ENCODE measurements at places on chromosomes 7 and 10.

GRCh38 chr10:117689566-117689965 lies 147.0 kb downstream of the EMX2 start:
- no peak for DNase-seq

GRCh38 chr10:129500617-129501339 lies 33.7 kb downstream of the MGMT start:
- no peak for DNase-seq

DNA sequence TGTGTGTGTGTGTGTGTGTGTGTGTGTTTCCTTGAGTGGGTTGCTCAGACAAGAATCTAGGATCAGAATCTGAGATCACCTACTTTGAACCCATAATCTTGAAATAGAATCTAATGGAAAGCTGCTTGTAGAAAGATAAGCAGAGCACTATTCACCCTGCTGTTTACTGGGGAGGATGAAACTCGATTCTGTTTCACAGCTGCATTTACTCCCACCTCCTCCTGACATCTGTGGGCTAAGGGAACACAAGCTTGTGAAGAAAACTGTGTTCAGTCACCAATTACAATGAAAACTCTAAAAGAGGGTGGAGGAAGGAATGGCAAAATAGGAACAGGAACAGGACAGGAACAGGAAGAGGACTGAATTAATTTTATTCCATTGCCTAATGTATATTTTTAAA lies 269.5 kb downstream of the TSPAN12 start:
- DNase-seq = no peak

DNA sequence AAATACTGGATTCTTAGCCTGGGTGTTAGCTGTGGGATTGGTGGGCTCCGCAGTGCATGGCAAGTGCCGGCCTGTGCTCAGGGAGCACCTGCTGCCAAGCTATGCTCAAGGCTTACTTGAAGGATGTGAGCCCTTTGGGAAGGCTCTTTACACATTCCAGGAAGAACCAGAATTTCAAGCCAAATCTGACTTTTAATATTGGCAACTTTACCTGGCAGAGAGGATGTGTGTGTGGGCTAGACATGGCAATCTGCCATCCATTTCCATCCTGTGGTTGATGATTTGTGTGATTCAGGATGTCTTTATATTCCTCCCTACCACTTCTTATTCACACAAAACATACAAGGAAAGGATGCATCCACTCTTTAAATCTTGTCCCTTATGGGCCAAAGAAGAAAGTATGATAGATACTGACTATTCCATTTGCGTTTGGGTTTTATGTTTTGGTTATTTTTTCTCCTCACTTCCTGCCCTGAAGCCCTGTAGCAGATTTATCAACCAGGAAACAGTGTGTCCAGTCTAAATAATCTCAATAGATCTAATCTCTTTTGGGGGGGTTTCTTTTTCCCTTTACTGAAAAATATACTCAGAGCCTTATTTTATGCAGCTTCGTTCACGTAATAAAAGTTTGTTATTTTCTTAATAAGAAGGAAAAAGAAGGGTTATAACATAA lies 247.1 kb downstream of the COBL start:
- no peak for DNase-seq

DNA sequence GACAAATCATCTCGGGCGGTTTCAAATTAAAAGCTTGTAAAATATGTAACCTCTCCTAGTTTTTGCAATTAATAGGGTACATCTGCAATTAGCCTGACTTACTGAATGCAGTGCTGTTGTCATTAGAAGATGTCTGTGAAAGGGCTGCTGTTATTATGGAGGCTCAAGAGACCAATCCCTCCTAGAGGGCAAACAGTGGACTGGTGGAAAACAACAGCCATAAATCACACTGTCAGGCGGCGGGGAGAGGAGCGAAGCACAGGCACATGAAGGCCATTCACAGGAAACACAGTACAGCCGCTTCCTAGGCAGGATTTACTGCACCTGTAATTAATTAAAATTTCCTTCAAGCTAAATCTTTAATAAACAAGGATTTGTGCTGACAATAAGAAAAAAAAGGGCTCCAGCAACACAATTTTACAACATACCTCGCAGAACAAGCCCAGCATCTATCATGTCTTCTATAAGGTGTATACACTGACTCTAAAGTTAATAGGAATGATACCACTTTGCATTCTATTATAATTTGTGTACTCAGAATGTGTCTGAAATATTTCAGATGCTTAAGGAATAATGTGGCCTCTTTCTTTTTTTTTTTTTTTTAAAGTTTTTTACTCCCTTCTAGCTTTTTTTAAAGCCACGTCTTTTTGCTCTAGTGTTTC lies 50.7 kb downstream of the ERCC6 start:
- no peak for DNase-seq

GRCh38 chr10:36759141-36759805 lies 366.1 kb upstream of the ANKRD30A start:
- no peak for DNase-seq

GRCh38 chr7:154302380-154302779 lies 250.2 kb downstream of the DPP6 start:
- no peak for DNase-seq

- DNase-seq = no peak
These were observed 140.6 kb downstream of the NRP1 start for GRCh38 chr10:33193701-33194521.

GRCh38 chr10:32577448-32577847 lies 131.5 kb downstream of the CCDC7 start:
- no peak for DNase-seq

GRCh38 chr7:129115676-129116075 lies 28.8 kb upstream of the TSPAN33 start:
- no peak for DNase-seq

GRCh38 chr7:82441669-82442478 lies 1.7 kb downstream of the CACNA2D1 start:
- DNase-seq = no peak

DNA sequence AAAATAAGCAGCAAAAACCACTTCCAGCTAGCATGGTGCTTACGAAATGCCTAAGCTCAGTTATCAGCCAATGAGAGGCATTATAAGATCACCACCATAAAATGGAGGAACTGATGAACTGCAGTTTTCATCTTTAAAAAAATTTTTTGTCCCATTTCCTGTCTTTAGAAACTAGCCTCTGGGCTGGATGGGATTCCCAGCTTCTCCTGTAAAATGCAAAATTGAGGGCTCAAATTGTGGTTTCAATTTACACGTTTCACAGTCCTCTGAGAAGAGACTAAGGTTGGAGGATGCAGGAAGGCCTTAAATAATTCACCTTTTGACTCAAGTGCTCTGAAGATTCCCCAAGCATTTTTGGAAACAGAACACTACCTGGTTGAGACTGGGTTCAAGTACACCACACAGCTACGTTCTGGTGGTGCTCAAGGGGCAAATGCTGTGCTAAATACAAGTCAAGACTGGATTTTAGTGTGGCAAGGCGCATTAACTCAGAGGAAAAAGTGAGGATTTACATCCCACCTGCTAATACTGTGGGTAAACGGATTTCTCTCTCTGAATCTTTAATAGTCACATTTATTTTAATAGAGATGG lies 951 bp downstream of the ZNF25 start:
- no peak for DNase-seq

- no peak for DNase-seq
These were observed at the start of gene SFTPA1 for GRCh38 chr10:79610601-79611191. Gene SFTPA1 (plus strand): TSS chr10:79610939. CDS start chr10:79611826, 887 bp downstream.

DNA sequence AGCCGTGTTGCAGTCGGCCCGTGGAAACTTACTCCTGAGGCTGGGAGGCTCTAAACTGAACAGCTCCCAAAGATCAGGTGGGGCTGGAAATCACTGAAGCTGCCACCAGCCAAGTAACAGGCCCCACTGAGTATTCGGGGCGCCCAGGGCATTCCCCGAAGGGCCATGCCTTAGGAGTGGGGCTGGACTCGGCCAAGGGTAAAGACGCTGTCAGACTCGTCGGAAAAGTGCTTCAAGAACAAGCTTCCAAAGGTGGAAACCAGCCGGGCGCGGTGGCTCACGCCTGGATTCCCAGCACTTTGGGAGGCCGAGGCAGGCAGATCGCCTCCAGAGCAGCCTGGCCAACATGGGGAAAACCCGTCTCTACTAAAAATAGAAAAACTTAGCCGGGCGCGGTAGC lies 102.8 kb downstream of the GALNT11 start:
- DNase-seq = no peak

DNA sequence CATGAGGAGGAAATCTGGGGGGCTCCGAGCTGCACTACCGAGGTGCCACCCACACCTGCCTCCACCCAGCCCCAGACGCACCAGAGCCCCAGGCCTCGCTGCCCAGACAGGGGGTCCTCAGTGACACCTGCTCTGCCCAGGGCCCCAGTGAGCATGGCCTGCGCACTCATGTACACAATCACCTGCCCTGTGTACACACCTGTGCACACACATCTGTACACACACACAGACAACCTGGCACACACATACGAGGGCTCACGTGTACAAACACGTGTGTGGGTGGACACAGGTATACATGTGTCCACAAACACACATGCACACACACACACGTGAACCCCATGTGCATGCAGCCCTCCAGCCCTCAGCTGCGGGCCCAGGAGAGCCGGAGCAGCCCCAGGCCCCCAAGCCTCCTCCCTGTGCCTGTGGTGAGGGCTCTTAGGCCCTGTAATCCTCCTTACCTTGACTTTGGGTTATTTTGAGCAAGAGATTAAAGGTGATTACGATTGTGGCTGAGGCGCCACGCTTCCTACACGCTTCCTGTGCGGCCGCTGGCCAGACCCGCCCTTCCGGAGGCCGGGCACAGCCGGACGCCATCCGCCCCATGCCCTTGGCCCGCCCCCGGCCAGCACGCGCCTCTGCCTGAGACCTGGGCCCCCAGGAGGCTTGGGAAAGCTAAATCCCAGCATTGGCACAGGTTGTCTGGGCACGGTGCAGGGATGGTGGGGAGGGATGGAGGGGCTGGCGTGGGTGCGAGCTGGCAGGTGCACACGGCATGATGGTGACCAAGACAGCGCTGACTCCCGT lies 71.9 kb downstream of the ELFN1 start:
- DNase-seq = no peak

GRCh38 chr7:99375070-99375807 lies 709 bp downstream of the ARPC1B start:
- no peak for DNase-seq

DNA sequence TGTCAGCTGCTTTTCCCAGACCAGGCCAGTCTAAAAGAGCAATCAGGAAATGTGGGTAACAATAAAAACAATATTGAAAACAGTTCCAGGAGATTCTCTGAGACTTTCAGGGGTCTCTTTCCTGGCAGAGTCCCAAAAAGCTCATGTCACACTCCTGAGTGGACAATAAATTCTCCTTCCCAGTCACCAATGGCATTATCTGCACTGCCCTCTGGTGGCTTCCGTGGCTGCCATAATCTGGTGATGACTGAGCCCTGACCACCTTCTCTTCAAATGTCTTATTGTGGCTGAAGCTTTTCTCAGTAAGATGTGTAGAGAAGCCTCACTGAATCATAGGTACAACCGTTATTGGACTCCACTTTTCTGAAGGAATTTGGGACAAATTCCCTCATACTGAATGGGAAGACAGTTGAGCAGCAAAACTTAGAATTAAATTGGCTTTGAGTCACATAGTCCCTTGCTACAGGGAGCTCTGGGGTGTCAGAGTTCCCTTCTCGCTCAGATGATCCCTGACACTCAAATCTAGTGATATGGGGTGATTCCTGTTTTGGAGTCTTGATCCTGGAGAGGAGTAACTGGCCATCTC lies 24.4 kb upstream of the ASAH2 start:
- no peak for DNase-seq

DNA sequence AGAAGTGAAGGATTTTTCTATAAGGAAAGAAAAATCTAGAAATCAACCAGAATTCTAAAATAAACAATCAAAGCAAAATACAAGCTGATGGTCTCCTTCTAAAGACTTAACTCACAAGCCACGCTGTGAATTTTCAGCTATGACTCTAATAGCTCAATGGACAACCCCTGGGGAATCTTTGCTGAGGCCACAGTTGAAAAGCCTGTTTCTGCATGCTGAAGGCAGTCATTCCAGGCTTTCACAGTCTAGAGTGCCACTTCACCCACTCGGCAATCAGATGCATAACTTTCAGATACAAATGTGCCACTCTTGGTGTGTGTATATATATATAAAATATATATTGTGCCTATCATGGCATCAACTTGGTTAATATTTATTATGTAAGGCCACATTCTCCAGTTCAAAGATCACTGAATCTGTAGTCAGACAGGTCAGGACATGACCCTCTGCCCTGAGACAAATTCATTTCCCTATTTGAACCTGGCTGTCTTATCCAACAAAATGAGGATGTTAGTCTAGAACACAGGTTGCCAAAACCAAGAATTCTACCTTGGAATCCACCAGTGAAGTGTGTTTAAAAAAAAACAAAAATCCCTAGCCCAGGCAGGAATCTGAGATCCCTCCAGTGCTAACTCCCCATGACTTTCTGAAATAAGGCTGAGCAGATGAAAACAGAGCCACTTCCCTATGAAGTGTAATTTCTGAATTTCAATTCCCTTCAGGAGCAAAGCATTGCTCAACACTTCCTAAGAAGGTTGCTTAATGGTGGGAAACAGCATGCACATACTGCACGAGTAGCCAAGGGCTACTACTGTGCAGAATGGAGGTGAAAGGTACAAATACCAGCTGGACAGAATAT lies 9.9 kb downstream of the LIPA start:
- DNase-seq = no peak

DNA sequence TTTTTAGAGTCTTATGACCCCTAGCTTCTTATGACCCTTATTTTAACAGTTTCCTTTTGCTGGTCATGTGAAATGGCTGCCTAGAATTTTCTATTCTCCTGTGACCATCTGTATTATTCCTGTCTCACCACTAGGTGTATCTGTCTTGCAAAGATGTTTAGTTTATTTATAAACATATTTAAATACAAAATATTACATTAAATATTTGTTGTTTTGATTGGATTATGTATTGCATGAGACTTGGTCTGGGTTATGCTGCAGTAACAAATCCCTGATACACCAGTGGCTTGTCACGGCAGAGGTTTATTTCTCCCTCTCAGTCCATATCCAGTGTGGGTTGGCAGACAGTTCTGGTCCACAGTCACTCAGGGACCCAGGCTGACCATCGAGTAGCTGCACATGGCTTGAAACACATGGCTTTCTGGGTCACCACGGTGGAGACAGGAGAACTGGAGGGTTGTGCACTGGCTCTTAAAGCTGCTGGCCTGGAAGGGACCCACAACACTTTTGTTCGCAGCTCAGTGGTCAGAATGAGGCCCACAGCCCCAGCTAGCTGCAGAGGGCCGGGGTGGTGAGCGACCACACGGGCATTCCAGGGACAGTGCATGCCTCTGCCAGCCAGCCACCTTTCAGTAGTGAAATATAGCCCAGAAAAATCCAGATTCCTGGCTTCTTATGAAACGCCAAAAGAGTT lies 7.4 kb downstream of the RASSF4 start:
- no peak for DNase-seq

DNA sequence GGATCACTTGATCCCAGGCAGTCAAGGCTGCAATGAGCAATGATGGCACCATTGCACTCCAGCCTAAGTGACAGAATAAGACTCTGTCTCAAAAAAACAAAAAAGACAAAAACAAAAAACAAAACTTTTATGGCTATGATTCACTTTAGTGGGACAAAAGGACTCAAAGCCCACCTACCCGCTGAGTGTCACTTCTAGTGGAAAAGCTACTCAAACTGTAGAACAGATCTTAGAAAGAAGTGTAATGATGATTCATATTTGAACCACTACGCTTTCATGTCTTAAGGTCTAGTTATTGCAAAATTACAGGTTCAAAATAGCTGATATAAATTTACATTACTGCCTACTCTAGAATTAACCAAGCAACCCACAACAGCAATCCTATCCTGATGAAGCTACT lies 47.1 kb upstream of the OTUD1 start:
- DNase-seq = no peak
